ENCODE measurements at places on chromosomes 2 and 18. TPM values are rescaled to one million over a fixed set of nuclear protein-coding genes. Genes with fewer than 3 reads are reported as not detected.

DNA sequence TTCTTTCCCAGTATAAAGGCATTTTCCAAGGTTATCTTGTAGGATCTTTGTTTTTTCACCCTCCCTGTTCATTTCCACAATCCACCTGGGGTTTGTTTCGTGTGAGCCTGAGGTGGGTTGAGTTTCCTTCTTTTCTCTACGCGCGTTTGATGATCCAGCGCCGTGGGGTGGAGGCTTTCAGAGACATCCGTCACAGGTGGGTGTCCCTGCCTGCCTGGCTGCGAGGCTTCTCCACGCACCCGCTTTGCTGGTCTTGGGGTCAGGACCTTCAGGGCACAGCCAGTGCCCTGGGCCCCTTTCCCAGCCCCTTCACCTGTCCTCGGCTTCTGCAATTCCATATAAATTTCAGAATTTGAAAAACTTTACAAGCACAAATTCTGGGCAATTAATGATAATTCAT is 109.0 kb upstream of the ALKAL2 start:
- no peak for DNase-seq

DNA sequence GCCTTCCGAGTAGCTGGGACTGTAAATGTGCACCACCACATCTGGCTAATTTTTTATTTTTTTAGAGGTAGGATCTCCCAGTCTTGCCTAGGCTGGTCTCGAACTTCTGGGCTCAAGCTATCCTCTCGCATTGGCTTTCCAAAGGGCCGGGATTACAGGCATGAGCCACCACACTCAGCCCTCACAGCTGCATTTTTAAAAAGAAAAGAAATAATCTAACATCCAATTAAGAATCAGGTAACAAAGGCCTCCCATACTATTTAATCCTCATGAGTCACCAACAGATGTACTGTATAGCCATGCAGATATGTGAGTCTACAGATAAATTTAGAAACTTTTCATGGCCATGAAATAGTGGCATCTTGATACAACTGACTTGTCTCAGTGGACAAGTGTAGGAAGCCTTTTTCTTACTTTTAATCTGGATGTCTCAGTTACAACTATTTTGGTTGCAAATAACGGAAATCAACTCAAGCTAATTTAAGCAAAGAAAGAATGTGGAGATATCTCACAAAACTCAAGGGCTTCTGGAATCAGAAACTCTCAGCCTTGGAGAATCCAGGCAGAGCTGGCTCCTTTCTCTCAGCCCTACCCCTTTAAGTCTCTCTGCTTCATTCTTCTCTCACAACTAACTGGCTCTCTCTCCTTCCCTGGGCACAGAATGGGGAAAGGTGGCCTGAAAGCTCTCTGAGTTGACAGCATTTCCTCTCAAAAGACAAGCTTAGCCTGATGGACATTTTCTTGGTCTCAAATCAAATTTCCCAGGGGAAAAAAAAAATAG is 12.8 kb upstream of the PPM1B start:
- no peak for DNase-seq

MYCN gene
- not detected for total RNA-seq

DNA sequence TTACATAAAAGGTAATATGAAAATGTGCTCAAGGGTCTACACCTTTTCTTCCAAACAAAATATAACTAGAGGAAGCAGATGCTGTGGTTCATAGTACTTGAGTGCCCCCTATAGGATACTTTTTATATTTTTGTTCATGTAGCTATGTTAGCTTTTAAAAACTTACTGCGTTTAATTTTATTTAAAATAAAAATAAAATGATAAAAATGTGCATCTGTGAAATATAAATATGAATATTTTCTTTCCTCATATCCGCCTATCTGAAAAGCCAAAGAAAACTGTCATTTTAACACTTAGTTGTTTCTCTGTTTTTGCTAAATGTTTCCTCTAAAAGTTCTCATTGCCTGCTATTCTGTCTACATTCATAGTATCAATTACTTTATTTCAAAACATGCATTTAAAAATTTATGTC is 9.6 kb upstream of the LRP1B start:
- peak; percentile 38 for DNase-seq

DNA sequence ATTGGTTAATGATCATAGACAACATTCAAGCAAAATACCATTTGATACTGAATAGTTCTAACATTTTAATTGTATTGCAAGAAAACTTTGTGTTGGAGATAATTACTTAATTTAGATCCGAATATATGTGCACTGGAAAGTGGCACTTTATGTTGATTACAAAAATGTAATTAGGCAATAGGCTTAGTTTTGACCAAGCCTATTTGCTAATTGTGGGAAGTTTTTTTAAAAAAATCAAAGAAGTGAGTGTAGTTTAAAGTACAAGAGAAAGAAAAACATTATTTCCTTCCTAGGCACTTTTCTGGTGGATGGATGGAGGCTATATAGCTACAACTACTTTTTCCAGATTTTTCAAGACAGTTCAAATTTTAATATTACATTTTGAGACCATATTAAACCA is 18.3 kb upstream of the PELI1 start:
- DNase-seq = no peak

VWC2L gene
- total RNA-seq = 0.15 TPM

Measured in renal cortical epithelial cell (primary cell).